Breast epithelium (tissue), 4 donors: ENCODE measurements at places on chromosomes 12 and 14. TPM values are rescaled to one million over a fixed set of nuclear protein-coding genes. Genes with fewer than 3 reads are reported as not detected.

RD3L gene
- not detected for total RNA-seq

- no peak for DNase-seq
Measured at GRCh38 chr14:89283327-89284060, 133.5 kb downstream of the FOXN3 start.

DNA sequence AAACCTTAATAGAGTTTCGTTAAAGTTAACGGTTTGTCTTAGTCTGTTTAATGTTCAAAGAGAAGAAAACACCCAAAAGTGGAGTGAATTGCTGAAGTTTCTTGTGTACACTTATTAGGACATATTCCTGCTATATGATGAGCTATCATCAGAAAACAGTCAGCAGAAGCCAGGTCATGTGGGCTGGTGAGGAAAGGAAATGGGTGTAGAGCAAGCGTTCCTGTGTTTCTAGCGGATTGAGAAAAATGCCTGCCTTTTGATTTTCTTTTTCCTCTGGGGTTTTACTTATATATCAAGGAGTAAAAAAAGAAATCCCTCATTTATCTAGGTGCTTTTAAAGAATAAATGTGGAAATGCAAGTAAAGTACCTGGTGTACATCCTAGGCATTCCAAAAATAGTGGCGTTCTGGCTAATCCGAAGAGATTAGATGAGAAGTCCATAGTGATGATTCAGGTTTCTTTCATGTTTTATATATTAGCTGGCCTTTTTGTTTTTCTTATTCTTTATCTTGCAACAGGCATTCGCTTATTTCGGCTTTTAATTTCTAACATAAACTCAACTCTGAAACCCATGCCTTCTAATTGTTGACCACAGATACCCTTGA, 50.7 kb downstream of the FLRT2 start:
- no peak for DNase-seq

GRCh38 chr14:95305145-95305544, 14.6 kb downstream of the CLMN start:
- no peak for DNase-seq
